ENCODE measurements at places on chromosomes 3 and 15.

DNA sequence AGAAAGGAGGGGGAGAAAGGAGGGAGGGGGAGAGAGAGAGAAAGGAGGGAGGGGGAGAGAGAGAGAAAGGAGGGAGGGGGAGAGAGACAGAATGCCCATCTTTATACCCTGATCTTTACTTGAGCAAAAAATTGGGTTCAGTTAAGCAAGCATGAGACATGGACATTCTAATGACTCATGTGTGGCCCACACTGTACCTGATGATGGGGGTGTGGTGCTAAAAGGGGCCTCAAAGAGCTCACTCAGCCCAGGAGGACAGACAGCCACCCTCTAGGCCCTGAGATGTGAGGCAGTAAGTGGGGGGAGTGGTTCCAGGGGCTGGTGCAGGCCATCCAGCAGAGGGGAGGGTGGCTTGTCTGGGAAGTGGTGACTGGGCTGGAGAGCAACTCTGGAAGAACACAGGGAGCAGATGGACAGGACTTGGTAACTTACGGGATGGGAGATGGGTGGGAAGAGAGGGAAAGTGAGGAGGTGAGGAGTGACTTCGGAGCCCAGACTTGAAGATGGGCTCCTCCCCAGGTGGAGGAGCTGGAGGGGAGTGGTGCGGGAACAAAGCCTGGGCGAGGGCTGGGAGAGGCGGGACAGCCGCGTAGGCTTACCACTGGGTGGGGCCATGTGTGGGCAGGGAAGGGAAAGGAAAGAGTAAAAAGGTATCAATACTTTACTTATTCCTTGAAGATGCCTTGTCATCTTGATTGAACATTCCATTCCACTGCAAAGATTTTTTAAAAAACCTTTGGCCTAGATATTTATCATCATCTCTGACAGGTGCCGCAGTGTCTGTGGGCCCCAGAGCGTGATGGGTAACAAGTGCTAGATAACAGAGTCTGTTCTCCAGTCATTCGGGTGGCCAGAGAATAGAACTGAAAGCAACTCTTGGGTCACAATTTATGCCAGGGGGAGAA lies 32.3 kb downstream of the TSPAN3 start:
- peak; percentile 25 for DNase-seq

GRCh38 chr3:100032243-100032642 lies 82.1 kb downstream of the FILIP1L start:
- no peak for DNase-seq

DNA sequence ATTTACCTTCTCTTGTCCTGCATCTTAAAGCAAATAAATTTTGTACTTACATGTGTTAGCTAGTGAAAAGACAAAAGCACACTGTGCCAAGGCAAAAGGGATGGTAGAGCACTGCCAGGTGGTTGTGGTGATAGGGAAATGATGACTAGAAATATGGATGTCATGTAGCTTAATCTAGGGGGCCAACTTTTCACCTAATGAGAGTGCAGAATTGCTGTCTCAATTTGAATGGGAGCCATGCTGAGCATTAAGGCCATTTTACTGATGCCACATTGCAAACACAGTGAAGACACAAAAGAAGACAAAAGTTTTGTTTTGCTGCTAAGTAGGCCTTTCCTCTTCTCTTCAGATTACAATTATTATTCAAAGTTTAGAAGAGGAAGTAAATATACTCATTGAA lies 274.7 kb downstream of the PDCD6IP start:
- DNase-seq, result no peak

DNA sequence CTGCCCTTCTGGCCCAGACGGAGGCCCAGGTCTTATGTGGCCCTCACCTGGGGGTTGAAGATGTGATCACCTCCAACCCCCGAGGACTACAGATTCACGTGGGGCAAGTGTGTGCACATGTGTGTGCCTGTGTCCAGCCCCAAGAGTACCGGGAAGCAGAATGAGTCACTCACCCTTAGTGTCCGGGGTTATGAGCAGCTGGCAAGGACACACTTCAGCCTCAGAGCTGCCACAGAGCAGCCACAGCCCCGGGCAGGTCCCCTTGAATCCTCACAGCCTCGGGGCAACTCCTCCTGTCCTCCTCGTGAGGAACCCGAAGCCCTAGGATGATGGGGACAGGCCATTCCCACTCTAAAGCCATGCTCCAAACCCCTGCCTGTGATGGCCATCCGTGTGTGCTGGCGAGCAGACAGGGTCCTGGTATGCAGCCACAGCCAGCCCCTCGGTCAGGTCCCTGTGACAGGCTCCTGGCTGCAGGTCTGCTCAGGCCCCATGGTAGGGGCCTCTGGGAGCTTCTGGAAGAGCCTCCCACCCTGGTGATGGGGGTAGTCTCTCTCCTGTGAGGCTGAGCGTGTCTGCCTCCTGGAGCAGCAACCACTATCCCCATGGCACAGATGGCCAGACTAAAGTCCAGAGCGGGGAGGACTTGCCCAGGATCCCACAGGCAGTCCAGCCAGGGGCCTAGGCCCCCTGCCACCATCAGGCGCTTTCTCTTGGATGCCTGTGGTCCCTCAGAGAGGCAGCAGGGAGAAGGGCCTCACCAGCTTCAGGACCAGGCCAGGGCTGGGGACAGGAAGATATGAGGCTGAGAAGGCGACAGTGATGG lies 852 bp downstream of the STAB1 start:
- DNase-seq, result peak; percentile 55

DNA sequence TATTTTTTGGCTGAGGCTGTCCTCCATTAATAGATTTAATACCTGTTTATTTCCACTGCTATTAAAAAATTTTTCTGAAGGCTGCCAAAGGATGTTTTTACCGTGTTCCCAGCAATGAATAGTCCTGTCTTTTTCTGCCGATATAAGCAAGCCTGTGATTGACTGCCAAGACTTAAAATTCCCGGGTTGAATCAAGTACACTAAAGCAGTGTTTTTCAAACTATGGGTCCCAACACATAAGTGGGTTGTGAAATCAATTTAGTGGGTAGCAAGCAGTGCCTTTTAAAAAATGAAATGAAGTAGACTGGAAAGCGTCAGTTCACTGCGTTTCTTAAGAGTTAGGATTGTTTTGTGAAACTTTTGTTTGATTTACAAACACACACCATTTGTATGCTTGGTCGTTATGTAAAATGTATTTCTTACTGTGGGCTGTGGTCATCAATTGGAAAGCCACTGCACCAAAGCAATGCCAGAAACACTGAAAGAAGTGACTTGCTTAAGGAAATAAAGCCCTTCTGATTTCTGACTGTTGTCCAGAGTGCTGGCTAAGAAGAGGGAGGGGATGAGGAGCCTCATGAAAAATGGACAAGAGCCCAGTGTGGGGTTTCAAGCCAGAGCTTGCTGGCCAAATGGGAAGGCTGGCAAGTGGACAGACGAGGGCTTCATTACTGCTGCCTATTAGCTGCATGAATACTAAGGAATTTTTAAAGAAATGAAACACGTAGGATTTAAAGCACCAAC lies 206.0 kb downstream of the THRB start:
- no peak for DNase-seq

GRCh38 chr3:186628756-186629155 lies 11.4 kb upstream of the FETUB start:
- no peak for DNase-seq

- DNase-seq, result peak; percentile 31
Measured at GRCh38 chr3:123025642-123026521, 1.7 kb downstream of the SEMA5B start.

DNA sequence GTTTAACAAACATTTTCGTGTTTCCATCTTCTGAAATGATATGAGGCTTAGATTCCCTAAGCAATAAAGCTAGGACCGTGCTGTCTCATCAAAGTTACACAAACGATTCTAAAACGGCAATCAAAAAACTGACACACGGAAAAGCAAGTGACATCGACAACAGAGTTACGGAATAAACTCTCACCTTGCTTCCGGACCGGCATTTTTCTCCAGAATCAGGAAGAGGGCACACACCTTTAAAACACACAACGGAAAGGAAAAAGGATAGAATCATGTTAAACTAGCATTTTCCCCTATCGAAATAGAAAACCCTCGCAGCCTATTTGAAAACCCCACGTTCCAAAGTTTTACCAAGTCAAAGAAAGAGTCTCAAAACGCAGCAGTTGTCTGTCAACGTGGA lies 1.4 kb downstream of the DLG1 start:
- DNase-seq, result peak; percentile 39

GRCh38 chr3:24110051-24110450 lies 165.0 kb downstream of the NR1D2 start:
- DNase-seq, result no peak

DNA sequence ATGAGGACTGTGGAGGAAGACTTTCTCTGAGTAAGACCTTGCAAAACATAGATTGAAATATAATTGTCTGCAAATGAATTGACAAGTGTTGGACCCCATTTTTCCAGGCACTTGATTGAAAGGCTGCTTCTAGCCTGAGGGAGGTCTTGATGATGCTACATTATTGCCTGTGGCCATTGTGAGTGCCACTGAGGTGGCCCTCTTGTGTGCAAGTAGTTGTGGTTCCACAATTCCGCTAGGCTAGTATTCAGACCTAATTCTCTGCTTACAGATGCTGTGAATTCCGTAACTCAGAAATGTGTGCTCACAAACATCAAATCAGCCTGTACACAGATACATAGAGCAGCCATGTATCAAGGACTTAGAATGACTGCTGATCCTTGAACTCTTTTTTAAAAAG lies 34.7 kb downstream of the FNDC3B start:
- DNase-seq, result no peak

GRCh38 chr3:194994551-194994981 lies 276.4 kb downstream of the XXYLT1 start:
- no peak for DNase-seq

GRCh38 chr3:152383136-152383606 lies 114.4 kb downstream of the MBNL1 start:
- no peak for DNase-seq

- DNase-seq, result peak; percentile 72
Measured at GRCh38 chr3:151859905-151860304, 13.5 kb upstream of the SUCNR1 start.

DNA sequence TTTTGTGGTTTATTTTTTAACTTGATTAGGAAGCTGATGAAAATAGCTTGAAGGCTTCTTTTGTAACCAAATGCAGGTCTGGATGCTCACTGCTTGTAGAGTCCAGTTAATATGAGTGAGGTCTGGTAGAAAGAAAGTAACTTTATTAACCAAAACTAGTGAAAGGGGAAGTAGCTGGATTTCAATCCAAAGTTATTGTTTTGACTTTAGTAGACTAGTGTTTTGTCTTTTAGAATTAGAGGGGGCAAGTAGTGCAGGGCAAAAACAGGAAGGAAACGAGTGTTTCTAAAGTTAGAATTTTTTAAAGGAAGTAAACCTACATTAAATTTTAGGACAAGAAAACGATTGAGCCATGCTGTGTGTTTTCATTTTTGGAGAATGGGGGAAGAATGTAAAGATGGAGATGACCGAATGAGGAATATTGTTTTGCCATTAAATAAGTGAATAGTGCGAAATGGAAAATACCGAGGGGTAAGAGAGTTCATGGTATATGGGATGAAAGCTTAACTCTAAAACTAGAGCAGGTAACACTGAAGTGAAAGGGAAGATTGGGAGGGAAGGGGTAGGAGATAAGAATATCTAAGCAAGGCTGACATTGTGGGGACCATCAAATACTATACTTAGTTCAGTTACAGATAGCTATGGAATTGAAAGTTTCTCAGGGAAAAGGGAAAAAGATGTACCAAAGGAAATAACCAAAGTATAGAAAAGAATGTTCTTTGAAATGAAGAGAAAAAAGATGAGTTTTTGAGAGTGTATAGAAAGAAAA lies 40.0 kb downstream of the USP3 start:
- no peak for DNase-seq

DNA sequence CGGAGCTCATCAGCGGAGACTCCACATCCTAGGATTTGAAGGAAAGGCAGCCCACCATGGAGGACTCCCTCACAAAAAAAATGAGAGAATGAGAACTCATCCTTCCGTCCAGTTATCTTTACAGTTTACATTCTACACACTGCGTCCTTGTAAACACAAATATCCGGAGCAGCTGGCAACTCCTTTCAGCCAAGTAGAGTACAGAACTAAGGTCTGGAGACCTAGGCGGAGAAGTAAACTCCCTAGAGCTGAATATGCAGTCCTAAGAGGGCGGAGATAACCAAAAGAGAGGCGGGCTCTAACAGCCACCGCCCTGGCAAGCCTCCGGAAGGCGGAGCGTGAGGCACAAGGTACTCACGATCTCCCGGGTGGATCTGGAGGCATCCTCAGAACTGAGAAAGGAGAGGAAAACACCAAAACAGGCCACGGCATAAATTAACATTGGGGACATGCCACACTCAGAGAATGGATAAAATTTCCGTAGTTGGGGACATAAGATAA lies 924 bp upstream of the SIN3A start:
- DNase-seq, result peak; percentile 89

DNA sequence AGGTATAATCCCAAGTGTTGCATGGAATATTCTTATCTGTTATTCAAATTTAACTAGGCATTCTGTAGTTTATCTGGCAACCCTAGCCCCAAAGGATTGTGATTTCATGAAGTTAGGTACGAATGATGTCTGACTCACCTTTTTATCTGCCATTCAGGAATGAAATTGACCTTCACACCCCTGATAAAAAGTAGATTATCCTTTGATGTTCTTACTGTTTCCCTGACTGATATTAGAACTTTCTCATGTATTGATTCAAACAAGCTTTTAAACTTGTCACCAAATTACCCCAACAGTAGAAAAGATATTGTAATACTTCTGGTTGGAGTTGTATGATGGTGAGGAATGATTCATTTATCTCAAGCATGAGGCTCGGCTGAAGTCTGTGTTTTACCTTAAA lies 43.6 kb upstream of the CADPS start:
- no peak for DNase-seq

DNA sequence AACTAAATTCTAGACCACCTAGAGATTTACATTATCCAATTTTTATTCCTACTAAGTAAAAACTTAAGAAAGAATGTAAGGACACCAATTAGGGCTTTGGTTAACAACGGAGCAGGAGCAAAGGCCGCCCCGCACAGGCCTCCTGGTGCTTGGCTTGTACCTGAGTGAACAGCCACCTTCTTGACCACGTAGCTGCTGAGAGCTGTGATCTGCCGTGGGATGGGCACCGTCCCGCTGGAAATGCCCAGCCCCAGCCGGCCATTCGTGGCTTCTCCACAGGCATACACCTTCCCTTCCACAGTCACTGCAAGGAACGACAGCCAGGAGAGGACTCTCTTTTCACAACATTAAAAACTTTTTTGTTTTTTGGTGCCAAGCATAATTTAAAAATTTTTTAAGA lies 79.6 kb upstream of the OCA2 start:
- DNase-seq, result no peak
